ENCODE measurements at places on chromosomes 2 and 18.

- DNase-seq, result no peak
Observed at GRCh38 chr18:10477121-10477862, 22.9 kb downstream of the APCDD1 start.

GRCh38 chr18:59910967-59911366 is 11.2 kb downstream of the PMAIP1 start:
- no peak for DNase-seq

GRCh38 chr2:29223851-29224692 is 108.9 kb downstream of the CLIP4 start:
- peak; percentile 51 for DNase-seq

DNA sequence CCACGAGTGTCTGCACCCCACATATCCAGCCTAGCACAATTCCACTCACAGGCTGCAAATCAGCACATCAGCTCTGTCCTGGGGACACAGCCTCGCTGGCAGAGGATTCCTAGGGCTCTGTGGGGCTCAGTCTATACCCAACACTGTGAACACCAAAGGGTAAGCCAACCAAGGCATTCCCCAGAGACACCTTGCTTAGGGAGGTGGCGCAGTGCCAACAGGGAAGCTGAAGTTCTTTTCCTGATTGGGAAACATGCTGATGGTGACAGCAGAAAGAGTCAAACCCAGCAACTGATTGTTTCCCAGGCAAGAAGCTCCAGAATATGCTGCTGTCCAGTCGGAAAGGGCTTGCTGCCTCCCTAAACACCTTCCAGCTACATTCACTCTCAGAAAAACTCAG is 55.8 kb downstream of the TTC32 start:
- DNase-seq, result no peak

DNA sequence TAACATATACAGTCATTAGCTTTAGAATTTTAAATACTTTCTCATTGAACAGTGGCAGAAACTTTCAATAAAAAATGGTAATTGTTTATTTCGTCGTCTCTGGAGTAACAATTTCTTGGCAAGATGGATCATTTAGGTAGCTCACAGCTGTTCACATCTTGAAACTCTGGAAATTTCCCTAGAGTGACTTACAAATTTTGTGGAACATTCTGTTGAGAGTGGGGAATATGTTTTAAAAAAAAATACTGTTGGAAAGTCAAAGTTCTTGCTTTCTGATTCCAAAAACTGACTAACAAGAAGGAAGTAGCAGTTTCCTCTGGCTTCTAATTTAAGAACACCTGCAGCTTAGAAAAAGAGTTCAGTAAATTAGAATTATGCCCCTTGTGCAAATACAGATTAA is 11.2 kb upstream of the CALCRL start:
- DNase-seq, result no peak

Measured in suppressor macrophage treated with lipopolysaccharide for 4 hours (primary cell).